Epithelial cell of proximal tubule (primary cell): ENCODE measurements at places on chromosomes 4 and X.

DNA sequence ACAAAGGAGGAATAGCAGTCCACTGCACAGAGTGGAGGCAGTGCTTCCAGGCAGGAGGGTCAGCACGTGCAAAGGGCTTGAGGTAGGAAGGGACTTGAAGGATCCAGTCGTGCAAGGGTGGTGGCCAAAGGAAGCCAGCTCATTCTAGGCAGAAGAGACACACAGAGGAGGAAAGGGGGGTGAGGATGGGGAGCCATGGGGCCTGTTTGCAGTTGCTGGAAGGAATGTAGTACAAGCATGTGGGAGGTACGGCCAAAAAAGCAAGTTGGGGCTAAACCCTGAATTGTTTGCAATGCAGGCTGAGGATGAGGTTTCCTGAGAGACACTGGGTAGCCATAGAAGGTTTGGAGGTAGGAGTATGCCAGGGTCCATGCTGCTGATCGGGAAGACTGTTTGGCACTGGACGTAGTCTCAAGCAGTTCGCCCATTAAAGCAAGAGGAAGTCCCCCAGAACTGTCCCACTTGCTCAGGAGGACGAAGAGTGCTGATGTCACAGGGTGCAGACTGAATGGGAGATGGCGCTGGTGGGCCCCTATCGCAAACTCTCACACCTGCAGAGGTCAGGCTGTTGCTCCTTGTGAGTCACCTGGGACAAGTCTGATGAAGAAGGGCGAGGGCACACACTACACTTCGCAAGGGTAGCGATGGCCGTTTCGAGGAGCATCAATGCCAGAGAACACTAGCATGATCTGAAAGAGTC is 9.1 kb upstream of the MAN2B2 start:
- DNase-seq = no peak

DNA sequence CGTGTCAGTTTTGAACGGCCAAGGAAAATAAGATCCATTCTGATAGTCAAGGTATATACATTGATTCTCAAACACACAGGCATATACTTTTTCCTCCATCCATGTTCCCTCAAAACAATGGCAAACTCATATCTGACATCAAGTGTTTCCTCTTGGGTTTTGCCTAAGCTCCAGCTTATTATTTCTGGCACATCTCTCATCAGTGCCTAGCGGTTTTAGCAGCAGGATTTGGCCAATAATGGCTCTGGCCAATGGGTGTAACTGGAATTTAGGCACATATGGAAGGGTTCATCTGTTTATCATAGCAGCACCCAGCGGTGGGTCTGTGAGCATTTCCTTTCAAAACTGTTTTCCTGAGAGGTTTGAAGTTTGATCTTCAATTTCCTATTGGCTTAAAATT is 161.6 kb upstream of the TLL1 start:
- no peak for DNase-seq

DNA sequence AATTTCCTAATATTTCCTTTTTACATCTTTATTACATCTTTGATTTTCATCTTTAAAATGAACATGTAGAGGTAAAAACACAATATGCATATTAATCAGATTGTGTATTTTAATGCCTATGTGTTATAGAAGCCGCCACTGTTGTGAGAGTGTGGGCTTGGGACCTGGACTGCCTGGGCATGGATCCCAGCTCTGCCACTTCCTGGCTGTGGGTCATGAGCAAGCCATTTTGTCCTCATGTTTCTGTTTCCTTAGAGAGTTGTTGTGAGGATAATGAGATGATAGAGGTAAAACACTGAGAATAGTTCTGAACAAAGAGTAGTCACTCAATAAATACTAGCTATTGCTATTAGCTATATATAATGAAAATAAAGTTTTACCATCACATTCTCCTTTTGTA is 38.4 kb upstream of the SCOC start:
- no peak for DNase-seq

DNA sequence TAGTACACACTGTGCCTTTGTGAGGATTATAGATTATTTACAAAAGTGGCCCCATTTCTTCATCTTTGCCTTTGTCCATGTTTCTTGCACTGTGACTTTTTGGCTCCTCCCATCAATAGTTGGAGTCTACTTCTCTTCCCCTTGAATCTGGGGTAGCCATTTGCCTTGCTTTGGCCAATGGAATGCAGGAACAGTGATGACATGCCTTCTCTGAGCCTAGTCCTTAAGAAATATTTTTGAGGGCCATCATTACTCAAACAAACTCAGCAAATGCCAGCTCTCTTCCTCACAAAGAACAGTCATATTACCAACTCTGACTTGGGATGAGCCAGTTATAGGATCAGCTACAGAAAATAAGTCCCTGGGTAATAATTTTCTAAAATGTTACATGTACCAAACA is 189.6 kb downstream of the FRMPD4 start:
- no peak for DNase-seq

DNA sequence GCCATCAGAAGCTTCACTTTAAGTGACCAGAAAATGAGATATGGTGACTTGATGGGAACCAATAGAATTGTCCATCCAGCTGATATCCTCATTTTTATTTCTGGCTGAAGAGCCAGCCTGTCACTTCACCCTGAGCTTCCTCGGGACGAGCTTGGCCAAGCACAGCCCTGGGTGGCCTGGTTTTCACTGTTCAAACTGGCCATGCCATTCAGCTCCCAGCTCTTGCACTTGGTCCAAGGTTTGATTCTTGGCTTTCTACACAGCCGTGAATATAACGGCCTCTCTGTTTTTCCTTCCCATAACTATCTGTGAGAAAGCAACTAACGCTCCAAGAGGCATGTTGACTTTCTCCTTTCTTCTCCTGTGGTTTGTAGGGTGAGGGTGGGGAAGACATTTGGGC is 71.9 kb downstream of the LIMCH1 start:
- DNase-seq = no peak
